Karpas-422 (cell line): ENCODE measurements at places on chromosomes 12 and 14. TPM values are rescaled to one million over a fixed set of nuclear protein-coding genes. Genes with fewer than 3 reads are reported as not detected.

GRCh38 chr14:78202976-78203375, 32.8 kb downstream of the NRXN3 start:
- no peak for DNase-seq

GRCh38 chr12:21337959-21338744, 3.4 kb upstream of the SLCO1A2 start:
- no peak for DNase-seq

Gene MIP
- total RNA-seq, result not detected in 2 replicates

DNA sequence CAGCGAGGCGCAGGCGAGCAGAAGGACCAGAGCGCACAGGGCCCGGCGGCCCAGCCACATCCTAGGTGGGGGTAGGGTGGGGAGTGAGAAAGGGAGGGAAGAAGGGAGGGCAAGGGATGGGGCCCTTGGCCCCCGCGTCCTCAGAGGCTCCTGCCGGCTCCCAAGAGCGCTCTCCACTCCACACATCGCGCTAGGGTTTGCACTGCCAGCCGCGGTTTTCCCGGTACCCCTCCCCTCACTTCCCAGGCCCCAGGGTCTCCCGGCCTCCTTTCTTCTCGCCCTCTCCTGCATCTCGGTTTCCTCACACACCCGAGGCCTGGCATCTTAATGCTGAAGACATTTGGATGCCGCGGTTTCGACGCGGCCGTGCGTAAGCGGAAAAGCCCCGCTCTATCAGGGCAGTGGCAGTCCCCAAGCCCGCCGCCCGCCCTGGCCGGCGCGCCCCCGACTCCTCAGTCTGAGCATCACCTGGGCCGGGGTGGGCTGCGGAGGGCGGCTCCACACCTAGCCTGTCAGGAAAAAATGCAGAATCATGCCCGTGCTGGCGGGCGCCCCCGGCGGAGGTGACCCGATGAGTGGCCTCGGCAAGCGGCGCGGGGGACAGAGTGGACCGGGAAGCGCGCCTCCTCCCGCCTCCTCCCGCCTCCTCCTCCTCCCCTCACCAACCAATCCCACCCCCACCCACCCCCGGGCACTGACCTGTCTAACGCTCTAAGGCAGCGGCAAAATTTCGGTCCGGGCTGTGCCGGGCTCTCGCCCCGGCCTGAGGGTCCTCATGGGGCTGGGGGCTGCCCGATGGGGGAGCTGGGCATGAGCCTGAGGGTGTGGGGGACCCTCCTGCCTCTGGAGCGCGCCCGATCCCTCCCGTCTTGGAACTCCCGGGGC, 686 bp downstream of the B4GALNT1 start:
- no peak for DNase-seq

GRCh38 chr12:107229827-107230226, 136.5 kb upstream of the CRY1 start:
- no peak for DNase-seq

GRCh38 chr12:12405882-12406281, 49.0 kb downstream of the BORCS5 start:
- DNase-seq, result no peak

DNA sequence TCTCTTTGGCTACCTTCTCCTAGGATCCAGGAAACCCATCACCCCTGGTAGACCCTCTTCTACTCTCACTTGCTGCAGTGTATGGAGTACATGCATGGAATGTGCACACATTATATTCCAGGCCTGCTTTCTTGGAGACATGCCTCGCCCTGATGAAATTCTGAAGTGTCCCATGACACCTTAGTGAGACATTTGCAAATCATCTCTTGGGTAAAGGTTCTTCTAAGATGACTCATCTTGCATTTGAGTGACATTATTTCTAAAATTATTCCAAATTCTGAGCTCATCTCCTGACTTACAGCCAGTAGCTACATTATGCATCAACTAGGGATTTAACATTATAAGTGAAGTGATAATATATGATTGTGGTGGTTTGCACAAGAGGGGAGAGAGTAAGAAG, 49.8 kb downstream of the SDR9C7 start:
- DNase-seq, result peak; percentile 72

DNA sequence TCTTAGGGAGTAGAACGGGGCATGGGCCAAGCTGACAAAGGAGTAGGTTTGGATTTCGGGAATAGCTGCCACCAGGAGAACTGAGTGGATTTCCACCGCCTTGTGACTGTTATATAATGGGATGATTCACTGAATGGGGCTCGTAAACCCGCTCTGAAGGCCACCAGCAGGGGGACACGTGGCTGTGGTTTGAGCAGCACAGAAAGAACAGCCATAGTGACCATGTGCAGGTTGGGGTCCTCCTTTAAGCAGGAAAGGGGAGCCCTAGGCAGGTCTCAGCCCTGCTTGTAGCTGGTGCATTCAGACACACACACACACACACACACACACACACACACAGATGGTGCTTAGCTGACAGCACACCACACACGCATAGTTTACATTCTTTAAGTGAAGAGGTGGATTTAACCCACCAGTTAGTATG, 8.6 kb upstream of the ASB2 start:
- DNase-seq, result peak; percentile 69

- peak; percentile 46 for DNase-seq
Observed at GRCh38 chr12:6838854-6839253, 1.9 kb upstream of the GNB3 start.

DNA sequence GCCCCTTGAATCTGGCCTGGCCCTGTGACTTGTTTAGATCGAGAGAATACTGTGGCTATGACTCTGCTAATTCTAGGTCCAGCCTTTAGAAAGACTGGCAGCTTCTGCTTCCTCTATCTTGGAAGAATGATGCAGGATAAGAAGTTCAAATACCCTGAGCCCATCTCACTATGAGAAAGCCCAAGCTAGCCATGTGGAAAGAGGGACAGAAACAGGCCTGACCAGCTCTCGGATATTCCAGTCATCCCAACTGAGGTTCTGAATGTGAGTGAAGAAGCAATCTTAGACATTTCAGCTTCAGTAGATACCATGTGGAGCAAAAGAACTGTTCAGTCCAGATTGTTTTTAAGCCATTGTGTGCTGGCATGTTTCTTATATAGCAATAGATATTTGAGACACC, 17.3 kb upstream of the KRR1 start:
- no peak for DNase-seq

- no peak for DNase-seq
Observed at GRCh38 chr12:62625228-62625627, 158.6 kb downstream of the MON2 start.

Gene CRIP1
- total RNA-seq, result 140 and 285 TPM in 2 replicates

Gene ASPG
- total RNA-seq, result not detected in 2 replicates

Gene TAS2R19
- total RNA-seq, result 3.5 and 16.4 TPM in 2 replicates

- DNase-seq, result peak; percentile 96
Observed at GRCh38 chr12:56751712-56752598, at the start of gene PRIM1. Gene PRIM1, minus strand, starts transcription at chr12:56752323. Its CDS starts 25 bp downstream, at chr12:56752298.

DNA sequence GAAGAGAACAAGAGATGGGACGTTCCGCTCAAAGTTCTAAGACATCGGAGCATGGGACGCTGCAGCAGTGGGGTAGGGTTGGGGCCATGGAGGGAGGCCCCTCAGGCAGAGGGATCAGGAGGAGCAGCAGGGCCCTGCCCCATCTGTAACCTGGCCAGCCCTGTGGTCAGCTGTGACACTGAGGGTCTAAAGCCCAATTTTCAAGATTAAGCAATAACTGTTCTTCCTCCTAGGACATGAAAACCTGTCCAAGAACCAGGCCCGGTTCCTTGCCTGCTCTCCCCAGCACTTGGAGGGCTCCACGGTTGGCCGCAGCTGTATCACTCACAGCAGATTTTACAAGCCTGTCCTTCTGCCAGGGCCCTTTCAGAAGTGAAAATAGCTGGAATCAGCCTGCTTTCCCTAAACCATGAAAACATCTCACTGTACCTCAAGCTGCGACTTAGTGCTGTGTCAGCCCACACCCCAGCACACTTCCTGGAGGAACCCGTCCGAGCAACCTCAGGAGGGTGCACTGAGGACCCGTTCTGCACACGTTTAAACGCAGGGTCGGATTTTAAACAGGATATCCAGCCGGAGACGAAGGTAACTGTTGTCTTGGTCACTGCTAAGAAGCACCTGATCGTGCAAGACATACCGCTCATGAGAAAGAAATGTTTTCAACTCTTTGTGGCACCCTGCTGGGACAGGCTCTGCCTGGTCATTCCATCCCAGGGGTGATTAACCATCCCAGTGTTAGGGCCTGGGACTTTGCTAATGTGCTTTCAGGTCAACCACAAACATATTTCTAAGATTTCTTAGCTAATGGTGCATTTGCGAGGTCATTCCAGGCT, 201.9 kb upstream of the DIO3 start:
- no peak for DNase-seq

DNA sequence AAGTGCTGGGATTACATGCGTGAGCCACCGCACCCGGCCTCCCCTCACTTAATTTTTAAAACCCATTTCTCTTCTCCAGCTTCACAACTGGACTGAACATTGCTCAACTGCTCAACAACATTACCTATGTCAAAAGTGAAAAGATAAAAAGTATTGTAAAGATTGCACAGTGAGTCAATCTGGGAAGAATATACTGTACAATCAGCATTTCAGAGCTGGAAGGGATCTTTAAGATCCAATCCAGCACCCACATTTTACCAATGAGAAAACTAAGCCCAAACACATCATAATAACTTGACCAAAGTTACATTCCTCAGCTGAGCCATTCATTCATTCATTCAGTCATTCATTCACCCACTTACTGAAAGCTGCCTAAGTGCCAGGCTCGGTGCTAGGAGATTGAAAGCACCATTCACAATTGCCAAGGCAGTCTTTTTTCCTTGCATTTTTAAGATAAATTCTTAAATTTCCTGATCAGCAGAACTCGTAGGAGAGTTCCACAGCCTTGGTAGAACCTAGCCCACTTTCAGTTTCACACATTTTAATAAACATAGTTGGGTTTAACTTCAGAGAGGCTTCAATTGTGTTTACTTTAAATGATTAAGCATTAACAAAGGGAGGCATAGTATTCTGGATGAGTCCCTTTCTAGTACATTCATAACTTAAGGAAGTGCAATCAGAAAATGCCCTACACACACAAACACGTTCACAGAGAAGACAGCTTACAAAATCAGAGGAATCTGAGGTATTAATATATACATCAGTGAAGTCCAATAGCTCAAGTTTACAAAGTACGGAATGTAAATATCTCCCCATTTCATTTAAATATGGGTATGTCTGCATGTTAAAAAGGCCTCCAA, 3.0 kb downstream of the GALNT4 start:
- DNase-seq, result no peak
